ENCODE measurements at places on chromosomes 1 and 21.
A peak's percentile ranks its signal among the peaks of the same experiment; 100 is the strongest.

- no peak for DNase-seq
Measured at GRCh38 chr1:233654658-233655280, 40.9 kb downstream of the KCNK1 start.

DNA sequence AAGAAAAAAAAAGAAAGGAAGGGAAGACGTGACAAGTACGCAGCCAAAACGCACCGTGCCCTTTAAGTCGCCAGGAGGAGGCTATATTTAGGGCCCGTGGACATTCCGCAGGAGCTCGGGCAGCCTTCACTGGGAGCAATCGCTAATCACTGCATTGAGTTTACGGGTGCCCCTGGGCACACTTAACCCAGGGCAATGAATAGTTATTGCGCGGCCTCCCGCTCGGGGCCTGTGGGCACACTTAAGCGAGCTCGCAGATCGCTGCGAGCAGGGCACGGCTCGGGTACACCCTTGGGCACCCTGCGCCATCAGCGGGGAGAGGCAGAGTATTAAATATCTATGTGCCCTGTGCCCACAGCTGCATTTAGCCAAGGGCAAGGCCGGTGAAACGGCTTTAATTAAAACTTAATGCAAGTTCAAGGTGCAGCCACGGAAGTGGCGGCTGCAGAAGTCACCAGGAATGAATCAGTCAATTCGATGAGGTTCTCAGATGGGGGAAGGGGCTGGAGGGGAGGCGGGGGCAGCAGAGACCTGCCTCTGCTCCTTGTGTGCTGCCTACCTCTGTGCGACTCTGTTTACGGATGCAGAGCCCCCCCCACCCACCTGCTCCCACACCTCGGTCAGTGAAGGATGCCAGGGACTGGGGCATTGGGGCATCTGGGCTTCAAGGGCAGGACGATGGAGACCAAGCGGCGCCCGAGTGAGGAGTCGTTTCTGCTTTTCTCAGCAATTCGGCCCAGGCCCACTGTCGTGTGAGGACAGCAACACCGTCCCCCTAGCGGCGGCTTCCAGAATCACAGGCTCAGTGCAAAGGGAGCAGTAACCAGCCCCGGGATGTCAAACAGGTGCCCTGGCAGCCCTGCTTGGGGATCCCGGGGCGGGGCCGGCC lies 51.8 kb upstream of the TARDBP start:
- DNase-seq = peak; percentile 68

GRCh38 chr21:20822666-20823065 lies 175.5 kb upstream of the NCAM2 start:
- DNase-seq = no peak

DNA sequence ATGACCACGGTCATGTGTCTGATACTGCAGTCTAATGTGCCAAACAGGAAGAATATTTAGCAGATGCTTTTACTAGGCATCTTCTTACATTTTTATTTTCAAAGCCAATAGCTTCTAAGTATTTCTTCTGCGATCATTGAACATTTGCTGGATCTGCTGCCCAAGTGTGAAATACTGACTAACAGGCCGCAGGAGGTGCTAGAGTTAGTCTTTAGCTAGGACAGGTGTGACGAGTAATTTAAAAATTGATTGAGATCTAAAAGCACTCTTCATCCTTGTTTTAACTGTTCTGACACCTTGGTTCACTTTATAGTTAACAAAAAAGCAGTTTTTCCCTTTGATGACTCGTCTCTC lies 748 bp upstream of the FAM78B start:
- no peak for DNase-seq

GRCh38 chr1:116763116-116763786 lies 9.0 kb downstream of the CD2 start:
- peak; percentile 36 for DNase-seq

DNA sequence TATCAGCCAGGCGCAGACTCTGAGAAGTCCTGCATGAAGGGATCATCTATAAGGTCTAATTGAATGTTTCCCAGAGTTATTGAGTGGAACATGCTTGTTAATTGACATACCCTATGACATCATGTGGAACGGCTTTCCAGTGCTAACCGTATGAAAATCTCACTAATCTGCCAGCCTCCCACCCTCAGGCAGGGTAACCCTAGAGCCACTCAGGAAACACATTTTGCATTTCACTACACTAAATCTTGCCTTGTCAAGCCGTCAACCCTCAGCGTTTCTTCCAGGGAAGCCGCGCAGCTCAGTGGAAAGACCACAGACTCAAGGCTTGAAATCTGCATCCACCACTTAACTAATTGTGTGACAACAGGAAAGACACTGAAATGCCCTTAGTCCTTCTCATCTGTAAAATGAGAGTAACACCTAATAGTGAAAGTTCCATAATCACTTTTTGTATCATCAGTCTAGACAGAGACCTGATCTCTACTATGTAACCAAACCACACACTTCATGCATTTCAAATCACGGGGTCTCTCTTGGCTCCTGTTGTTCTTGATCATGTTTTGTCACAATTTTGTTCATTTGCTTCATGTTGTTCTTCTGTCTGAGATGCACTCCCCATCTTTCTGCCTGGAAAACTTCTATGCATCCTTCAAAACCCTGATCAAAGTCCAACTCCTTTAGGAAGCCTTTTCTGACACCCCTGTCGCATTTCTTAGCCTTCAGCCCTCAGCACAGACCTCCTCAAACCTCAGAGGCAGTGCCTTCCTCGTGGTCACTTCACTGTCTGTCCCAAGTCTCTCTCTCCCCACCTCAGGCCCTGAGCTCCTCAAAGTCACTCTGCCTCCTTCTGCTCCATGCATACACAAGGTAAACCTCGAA lies 246.5 kb downstream of the TOMM20 start:
- DNase-seq = no peak

GRCh38 chr1:53949023-53949990 lies 3.2 kb downstream of the LRRC42 start:
- no peak for DNase-seq

- DNase-seq = no peak
Measured at GRCh38 chr1:17559615-17560419, 20.3 kb downstream of the ARHGEF10L start.

DNA sequence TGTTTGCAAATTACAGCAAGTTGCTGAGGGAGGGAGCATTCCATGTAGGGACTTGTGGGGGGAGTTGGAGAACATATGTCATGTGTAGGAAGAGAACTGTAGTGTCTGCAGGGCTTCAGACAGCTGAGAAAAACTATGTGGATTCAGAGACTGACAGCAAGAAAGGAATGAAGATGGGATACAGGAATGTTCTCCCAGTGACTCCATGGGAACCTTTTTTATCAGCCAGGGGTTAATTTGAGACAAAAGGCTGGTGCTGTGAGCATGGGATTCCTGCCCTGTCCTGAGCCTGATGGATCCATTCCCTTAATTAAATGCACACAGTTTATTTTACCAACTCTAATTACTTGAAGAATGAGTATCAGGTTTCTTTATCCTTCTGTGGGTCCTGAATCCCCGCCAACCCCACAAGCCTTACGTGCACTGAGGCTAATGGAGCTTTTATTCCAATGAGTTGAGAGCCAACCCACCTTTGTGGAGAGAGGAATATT lies 26.5 kb upstream of the PLXNA2 start:
- no peak for DNase-seq

DNA sequence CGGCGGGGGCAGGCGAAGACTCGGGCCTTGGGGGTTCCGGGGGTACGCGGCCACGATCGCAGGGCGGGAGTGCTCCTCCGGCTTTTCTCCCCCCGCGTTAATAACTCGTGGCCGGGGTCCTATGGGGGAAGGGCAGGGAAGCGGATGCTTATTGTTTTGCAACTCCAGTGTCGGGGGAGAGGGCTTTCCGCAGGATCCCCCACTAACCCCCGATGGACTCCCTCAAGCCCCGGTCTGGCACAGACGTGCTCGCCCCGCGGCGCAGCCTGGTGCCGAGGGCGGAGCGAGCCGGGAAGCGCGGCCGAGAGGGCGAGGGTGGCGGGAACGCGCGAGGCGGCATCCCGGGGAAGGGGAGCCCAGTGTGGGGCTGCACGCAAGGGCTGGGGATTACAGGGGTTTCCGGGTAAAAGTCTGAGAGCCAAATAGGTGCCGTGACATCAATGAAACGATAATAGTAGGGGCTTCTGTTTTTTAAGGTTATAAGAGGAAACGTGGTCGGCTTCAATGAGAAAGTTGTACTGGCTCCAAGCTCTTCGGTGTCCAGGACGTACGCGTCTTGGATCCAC lies 772 bp downstream of the UCK2 start:
- DNase-seq = peak; percentile 10

DNA sequence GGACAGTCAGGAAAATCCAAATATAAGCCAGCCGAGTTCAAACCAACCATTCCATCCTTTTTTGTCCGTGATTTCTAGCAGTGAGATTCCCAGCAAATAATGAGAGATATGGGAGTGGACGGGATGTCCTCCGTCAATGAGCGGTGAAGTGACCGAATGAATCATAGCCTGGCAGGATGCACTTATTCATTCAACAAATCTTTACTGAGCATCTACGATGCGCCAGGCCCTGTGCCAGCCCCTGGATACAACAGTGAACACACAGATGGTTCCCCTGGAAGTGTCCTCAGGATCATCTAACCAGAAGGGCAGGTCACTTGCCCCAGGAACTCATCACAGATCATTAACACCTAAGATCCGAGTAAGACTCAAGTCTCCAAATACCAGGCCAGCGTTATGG lies 8.2 kb upstream of the PLEKHA6 start:
- DNase-seq = no peak

DNA sequence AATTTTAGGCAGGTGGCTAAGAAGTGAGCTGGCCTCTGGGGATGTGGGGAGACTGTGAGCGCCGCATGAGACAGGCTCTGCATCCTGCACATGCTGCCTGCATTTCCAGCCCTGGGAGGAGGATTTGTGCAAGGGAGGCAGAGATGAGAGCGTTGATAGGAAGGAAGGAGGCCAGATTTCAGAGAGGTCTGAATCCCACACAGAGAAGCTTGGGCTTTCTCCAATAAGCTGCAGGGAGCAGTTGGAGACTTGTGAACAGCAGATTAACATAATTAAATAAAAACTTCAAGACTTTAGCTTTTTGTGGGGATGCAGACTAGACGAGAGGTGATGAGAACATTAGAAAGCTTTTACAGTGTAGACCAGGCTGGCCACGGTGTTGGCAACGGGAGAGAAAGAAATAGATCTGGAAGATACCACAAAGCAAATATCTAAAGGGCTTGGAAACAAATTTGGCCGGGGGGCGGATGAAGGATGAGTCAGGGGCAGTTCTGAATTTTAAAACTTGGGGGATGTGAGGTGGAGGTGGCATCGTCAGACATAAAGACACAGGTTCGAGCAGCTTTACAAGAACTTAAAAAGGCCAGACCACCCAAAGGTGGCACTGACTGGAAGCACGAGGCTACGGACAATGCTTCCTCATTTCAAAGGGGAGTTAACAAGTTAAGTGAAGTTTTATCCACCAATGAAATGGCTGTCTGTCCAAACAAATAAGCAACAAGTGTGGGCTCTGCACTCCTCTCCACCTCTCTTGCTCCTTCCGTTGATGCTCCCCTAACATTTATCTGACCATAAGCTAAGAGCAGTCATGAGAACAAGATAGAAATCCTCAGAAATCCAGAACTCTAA lies 57.0 kb downstream of the HIVEP3 start:
- DNase-seq = no peak

- DNase-seq = no peak
Measured at GRCh38 chr1:117176579-117176978, 34.1 kb downstream of the VTCN1 start.

- DNase-seq = no peak
Measured at GRCh38 chr1:58576727-58577653, at the start of gene TACSTD2. TACSTD2 (minus strand) TSS chr1:58577252; CDS start chr1:58577156, 96 bp downstream.

- DNase-seq = no peak
Measured at GRCh38 chr1:220290140-220290761, 18.0 kb upstream of the RAB3GAP2 start.

- DNase-seq = no peak
Measured at GRCh38 chr1:39910263-39910662, 8.5 kb upstream of the MYCL start.

DNA sequence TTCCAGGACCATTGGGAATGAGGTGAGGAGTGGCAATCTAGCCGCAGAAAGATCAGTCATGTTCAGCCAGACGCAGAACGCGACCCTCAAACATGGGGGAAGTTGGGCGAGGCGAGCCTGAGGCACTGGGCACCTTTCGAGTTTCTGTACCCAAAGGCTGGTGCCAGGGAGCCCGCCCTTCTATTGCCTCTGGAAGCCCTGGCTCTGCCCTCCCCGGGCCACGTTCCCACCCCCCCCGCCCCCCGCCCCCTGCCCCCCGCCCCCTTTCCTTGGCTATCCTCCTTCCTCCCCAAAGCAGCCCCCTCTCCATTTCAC lies 2.2 kb upstream of the ZBTB7B start:
- no peak for DNase-seq

GRCh38 chr1:169312084-169312954 lies 55.3 kb downstream of the NME7 start:
- DNase-seq = peak; percentile 98

DNA sequence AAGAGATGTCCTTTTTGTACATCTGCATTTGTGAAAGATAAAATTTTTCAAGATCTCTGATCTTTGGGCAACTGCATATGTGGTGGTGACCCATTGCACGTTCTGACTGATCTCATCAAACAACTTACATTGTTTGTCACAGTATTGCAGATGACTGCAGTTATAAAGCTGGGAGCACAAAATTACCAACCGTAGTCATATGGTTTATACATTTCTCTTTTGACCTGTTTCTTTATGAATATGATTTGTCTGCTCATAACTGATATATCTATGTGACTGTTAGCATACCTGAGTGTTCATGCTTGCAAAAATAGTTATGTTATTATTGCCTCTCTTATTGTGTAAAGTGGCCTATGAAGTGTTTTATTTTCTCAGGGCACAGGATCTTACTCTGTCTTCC lies 43.7 kb upstream of the HMCN1 start:
- DNase-seq = no peak

DNA sequence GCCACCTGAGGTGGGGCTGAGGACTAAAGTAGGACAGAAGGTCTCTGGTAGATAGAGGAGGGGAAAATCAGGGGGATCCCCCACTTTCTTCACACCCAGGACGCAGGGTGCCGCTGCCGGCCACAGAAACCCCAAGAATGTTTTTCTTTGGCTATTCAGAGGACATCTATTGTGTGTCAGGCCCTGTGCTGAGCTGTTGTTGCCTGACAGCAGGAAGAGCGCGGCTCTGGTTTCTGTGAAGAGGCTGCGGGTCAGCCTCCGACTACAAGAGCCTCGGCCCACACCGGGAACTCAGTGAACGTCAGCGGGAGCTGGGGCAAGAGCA lies 407 bp upstream of the PIGV start:
- DNase-seq = peak; percentile 74

- peak; percentile 26 for DNase-seq
Measured at GRCh38 chr1:158819461-158820443, 11.4 kb upstream of the MNDA start.

GRCh38 chr1:107076841-107077240 lies 20.4 kb downstream of the PRMT6 start:
- DNase-seq = no peak
